ENCODE measurements at places on chromosomes 7 and 10. TPM values are rescaled to one million over a fixed set of nuclear protein-coding genes. Genes with fewer than 3 reads are reported as not detected.

GLI3 gene
- 4.3 TPM for total RNA-seq

- no peak for DNase-seq
Measured at GRCh38 chr7:150406312-150406566, 27.1 kb downstream of the ZNF775 start.

- DNase-seq = no peak
Measured at GRCh38 chr10:132375116-132375794, 21.7 kb upstream of the PWWP2B start.

- peak; percentile 95 for DNase-seq
Measured at GRCh38 chr7:831596-832166, 595 bp upstream of the SUN1 start.

- DNase-seq = no peak
Measured at GRCh38 chr7:132347123-132347522, 229.1 kb downstream of the PLXNA4 start.

DNA sequence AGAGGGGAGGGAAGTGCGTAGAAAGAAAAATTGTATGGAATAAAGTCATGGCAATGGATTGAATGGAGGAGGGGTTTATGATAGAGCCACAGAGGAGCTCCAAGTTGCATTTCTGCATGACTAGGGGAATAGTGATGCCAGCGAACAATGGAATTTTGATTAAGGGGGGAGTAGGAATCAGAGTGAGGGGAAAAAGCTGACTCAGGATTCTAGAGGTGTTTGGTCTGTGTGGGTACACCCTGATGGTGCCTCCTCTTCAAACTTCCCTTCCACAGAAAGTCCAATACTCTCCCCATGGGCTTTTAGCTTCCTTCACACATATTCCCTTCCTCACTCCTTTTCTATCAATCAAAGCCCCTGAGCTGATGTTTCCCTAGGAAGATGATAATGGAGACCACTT is 1.8 kb upstream of the KEL start:
- no peak for DNase-seq

GRCh38 chr10:81843042-81843441 is 32.0 kb upstream of the NRG3 start:
- no peak for DNase-seq
